ENCODE measurements at places on chromosomes 16 and 17.

- DNase-seq: no peak
These were observed 17.0 kb downstream of the N4BP1 start for GRCh38 chr16:48592839-48593429.

DNA sequence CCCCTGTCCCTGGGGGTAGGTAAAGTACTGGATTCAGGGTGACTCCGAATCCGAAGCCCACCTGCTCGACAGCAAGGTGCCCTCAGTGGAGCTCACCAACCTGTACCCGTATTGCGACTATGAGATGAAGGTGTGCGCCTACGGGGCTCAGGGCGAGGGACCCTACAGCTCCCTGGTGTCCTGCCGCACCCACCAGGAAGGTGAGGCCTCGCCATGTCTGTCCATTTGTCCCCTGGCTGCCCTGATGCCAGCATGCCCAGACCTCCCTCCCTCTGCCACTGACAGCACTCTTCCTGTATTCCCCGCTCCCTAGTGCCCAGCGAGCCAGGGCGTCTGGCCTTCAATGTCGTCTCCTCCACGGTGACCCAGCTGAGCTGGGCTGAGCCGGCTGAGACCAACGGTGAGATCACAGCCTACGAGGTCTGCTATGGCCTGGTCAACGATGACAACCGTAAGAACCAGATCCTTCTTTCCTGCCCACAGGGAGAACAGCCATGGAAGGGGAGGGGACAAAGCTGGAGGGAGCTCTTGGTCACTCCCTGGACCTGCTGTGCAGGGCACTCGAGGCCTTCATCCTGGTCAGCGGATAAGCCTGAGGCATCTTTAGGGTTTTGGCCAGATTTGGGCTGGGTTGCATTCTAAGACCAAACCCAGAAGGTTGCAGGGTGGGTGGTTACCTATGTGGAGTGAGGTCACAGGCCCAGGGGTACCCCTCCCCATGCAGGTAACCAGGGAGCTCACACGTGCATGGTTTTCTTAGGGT is 14.2 kb downstream of the GALK1 start:
- DNase-seq: no peak

- DNase-seq: no peak
These were observed 14.1 kb upstream of the C16orf95 start for GRCh38 chr16:87331241-87331801.

- DNase-seq: no peak
These were observed 690.7 kb upstream of the GOT2 start for GRCh38 chr16:59424714-59425273.

DNA sequence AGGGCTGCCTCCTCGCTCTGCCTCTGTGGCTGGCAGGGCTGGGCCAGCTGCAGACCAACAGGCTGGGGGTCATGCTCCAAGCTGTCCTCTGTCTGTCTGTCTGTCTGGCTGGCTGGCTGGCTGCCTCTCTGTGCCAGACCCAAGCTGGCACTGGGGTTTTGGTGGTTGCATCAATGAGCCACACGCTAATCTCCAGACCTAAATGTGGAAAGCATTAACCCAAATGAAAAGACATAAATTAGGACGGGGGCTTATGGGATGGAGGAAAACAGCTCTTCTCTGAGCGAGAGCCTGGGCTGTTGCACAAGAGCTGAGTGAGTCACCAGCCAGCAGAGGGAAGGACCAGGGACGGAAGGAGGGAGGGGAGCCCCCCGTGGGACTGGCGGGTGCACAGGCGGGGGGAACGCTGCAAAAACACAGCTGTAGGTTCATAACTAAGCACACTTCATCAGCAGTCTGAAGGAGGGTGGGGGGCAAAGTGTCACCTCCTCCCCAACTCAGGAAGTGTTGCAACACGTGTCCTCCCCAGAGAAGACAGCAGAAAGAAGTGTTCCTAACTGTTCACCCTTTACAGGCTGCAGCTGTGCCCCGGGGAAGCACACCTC is 83.4 kb downstream of the GAS7 start:
- peak; percentile 60 for DNase-seq

DNA sequence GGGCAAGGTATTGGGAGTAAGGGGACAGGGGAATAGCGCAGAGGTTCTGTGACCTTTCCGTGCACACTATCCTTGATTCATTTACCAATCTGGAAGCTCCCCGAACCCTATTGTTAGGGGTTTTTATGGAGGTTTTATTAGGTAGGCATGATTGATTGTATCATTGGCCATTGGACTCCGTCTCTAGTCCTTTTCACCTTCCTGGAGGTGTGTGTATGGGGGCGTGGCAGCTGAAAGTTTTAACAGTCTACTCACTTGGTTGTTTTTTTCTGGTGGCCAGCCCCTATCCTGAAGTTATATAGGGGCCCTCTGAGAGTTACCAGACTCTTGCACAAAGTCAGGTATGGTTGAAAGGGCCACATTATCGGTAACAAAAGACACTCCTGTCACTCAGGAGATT is 23.0 kb downstream of the MAP2K4 start:
- no peak for DNase-seq

DNA sequence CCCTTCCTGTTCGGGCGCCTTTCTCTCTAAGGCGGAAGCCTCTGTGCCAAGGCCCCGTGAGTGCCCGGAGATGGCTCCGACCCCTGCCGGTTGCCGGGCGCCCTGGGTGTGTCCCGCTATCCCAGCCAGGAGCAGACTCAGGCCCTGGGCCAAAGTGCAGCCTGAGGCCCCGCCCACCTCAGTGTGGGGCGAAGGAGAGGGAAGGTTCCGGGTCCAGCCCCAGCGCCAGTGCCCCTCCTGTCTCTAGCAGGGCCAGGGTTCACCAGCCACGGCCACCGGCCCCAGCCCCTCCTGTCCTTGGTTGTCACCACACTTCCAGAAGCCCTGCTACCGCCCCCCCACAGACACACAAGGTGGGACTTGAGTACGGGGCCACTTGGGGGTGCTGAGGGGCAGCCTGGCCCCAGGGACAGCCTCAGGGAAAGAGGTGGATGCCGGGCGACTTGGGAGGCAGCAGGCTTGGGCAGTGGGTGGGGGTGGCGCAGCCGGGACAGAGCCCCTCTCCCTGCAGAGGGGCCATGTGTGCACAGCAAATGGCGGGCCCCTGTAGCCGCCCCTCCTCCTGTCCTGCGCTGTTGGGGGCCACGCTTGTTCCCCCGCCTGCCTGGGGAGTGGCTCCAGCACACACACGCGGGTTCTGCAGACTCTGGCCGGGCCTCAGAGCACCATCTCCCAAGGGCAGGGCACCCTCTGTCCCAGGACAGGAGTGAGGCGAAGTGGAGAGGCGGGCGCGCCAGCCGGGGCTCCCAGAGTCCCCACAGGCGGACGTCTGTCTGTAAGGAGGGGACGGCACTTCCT is 6.0 kb downstream of the C1QTNF8 start:
- DNase-seq: no peak

GRCh38 chr17:72266112-72266775 is 145.4 kb downstream of the SOX9 start:
- DNase-seq: no peak

GRCh38 chr16:76386784-76387183 is 109.6 kb downstream of the CNTNAP4 start:
- DNase-seq: no peak

GRCh38 chr16:17409894-17410293 is 60.9 kb downstream of the XYLT1 start:
- no peak for DNase-seq

- DNase-seq: no peak
These were observed 919 bp upstream of the CBX1 start for GRCh38 chr17:48102043-48102750.

DNA sequence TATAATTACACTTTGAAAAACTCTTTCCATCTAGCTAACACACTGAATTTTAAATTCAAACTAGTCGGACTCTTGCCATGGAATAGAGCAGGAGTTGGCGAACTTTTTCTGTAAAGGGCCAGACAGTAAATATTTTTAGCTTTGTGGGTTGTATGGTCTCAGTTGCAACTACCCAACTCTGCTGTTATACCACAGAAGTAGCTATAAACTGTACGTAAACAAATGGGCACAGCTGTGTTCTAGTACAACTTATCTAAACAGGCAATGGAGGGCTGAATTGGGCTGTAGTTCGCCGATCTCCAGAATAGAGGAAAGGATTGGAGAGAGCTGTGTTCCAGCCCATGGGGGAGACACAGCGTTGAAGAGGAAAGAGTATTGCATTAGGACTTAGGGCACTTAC is 8.7 kb downstream of the CNTROB start:
- DNase-seq: no peak

DNA sequence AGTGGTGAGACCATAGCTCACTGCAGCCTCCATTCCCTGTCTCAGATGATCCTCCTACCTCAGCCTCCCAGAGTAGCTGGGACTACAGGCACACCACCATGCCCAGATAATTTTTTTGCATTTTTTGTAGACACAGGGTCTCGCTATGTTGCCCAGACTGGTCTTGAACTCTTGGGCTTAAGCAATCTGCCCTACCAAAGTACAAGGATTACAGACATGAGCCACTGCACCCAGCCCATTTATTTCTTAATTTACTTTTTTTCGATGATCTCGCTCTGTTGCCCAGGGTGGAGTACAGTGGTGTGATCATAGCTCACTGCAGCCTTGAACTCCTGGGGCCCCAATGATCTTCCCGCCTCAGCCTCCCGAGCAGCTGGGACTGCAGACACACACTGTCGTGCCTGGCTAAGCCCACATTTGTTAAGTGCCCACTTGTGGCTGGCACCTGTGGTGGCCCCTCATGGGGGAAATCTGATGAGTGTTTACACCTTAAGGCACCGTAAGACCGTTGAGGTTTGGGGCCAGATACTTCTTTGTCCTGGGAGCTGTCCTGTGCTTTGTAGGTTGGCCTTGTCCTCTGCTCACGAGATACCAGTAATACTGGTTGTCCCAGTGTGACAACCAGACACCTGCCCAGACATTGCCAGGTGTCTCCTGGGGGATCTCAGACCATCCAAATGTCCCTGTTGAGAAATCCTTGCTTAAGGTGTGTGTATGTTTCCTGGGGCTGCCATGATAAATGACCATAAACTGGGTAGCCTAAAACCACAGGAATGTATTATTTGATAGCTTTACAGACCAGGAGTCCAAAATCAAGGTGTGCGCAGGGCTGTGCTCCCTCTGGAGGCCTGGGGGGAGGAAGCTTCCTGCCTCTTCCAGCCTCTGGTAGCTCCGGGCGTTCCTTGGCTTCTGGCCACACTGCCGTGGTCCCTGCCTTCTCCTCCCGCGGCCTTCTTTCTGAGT is 141.4 kb upstream of the GSE1 start:
- DNase-seq: no peak

GRCh38 chr17:42950044-42950783 is 14.0 kb downstream of the AARSD1 start:
- no peak for DNase-seq

DNA sequence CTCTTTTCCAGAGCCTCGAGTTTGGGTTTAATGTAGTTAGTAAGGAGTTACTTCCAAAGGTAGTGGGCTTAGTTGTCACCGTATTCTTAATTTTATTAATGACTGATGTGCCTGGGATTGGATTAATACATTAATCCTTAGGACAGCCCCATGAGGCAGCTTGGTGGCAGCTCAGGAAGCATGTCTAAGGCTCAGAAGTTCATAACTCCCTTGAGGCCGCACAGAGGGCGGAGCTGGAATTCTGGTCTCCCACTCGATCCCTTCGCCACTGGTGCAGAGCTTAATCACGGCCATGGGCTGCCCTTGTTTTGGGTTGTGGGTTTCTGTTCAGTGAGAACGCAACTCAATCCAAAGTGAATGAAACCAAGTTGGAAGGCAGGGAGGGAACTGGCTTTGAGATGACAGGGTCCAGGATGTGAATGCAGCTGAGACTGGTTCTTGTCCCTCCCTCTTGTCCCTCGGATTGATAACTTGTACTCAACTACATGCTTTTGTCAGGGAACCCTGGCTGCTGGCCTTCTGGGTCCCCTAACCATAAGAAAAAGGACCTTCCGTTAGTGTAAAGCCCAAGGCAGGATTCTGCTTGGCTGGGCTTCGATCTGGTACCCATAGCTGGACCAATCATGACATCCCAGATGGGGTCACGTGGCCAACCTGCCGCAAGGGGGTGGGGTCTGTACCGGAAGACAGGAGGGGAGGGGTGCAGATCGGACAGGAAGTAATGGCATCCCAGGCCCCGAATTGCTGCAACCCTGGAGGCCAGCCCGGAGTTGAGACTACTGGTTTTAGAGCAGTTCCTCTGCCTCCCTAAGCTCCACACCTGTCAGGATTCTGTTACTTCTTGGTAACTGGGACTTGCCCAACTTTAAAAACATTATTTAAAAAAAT is 45.4 kb downstream of the SNX20 start:
- DNase-seq: peak; percentile 46

DNA sequence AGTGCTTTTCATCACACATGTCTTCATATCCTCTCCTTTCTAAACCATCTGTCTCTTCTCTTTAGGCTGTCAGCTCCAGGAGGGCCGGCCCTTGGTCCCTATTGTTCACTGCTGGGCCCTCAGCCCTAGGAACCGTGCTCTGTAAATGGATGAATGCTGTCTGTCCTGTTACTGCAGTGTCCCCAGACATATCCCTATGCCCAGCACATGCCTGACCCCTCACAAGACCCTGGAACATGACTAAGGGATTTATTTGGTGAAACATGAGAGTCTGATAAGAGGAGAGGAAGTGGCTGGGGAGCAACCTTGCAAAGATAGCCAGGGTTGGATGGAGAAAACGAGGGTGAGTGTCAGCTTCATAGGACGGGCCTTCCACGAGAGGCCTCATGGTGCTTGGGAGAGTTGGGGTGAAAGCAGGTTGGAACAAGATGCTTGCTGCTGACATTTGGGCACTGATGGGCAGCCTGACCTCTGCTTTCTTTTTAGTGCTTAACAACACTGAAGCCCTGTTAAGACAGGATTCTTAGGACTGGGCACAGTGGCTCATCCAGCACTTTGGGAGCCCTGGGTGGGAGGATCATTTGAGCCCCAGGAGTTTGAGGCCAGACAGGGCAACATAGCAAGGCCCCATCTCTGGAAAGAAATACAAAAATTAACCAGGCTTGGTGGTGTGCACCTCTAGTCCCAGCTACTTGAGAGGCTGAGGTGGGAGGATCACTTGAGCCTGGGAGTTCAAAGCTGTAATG is 39.0 kb downstream of the ABCC1 start:
- no peak for DNase-seq

All from activated T-cell treated with anti-CD3 and anti-CD28 coated beads, Interleukin-2, amount 50 U/mL, for 48 hours (primary cell).